ENCODE measurements at places on chromosomes 3 and 15.

DNA sequence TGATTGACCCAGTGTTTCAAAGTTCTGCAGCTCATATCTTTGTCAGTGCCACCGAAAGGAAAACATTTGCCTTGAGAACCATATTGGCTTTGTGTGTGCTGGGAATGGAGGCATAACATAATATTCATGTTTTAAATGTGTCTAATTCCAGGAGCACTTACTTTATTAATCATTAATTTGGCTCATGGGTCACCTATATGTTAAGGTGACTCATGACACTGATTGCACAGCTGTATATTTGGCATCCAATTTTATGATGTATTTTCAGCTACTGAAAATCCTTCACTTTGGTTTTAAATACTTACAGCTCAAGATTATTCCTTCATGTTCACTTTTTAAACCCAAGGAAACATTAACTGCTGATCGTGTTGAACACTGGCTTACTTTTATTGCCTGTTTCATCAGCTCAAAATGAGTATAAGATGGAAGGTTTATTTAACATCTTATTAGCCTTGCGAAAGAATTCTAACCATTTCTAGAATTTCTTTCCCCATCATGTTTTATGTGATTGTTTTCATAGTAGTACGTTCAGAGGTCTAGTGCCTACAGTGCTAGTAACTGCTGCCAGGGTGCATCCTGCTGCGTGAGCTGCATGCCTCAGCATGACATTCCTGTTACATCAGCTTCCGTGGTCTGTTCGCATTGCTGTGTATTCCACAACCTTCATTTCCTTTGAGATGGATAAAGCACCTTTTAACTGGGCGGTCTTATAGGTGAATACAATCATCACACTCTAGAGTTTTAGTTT is 63.7 kb downstream of the LRCH3 start:
- DNase-seq: no peak

DNA sequence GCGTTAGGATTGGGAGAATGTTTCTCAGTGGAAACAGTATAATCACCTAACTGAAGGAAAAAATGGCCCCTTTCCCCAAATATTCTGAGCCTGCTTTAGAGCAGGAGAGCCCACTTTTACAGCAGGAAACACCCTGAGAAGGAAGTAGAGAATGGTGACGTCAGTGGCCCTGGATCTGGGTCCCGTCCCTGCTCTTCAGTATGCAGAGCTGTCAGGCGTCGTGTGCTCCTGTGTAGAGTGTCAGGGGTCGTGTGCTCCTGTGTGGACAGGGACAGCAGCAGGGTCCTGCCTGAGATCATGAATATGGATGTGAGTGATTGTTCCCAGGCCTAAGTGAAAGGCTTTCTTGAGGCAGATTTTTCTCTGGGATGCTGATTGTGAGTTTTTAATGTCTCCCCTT is 45.2 kb downstream of the CGNL1 start:
- no peak for DNase-seq

DNA sequence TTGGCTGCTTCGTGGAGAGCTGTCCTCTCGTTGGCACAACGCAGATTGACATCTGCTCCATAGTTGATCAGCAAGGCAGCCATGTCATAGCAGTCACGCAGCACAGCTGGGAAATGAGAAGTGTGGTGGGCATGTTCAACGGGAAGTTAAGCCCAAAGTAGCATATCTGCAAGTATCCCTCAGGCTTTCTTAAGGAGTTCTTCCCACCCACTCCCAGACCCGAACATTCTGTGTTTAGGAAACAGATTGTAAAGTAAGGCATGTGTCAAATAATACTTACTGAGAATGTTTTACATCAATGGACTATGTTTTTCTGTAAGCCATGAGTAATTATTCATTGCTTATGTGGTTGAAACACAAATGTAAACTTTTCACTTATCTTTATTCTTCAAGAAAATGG is 9.2 kb downstream of the ASB14 start:
- no peak for DNase-seq

- no peak for DNase-seq
Measured at GRCh38 chr3:179455954-179456353, 4.7 kb upstream of the GNB4 start.

DNA sequence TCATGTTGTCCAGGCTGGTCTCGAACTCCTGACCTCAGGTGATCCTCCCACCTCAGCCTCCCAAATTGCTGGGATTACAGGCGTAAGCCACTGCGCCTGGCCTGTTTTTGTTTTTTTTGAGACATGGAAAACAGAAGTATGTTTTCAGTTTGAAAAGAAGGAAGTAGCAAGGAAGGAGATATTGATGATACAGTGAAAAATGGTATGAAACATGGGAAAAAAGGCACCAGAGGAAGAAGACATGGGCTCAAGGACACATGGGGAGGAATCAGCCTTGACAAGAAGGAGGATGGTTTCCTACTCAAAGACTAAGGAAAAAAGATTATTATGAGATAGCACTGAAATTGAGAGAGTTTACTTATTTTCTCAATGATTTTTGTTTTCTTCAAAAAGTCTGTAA is 30.7 kb downstream of the FMN1 start:
- no peak for DNase-seq

DNA sequence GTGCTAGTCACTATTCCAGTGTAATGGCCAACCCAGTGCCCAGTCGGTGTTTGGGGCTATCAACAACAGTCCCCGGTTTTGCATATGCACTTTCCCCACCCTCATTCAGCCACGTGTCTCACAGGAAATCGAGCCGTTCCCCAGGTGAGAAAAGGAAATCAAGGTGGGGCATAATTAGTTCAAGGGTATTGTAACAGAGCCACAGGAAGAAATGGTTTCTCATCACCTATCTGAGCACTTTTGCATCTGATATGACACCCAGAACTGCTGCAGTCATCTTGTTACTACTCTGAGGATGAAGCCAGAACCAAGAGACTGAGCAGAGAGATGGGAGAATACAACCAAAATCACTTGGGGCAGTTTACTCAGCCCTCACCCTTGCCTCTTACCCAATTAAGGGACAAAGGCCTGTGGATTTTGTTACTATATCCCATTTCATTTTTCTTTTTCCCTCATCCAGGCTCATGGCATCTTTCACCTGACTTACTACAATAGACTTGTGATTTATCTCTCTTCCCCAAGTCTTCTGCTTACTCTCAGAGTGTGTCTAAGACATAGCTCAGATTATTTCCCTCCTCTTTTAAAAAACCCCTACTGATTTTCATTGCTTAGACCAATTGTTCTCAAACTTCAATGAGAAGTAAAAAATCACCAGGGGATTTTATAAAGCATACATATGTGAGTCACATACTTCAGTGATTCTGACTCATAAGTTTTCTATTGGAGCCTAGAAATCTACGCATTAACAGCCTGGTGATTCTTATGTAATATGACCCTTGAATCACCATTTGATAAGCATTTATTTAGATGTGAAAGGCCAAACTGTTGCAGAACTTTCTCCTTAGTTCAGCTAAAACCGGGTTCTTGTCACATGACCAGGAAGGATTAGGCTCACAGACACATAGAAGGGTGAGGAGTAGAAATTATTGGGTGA is 40.5 kb downstream of the TRAT1 start:
- peak; percentile 52 for DNase-seq

GRCh38 chr15:49044002-49044401 is 2.2 kb downstream of the SECISBP2L start:
- DNase-seq: no peak

GRCh38 chr15:88586401-88587162 is 34.6 kb upstream of the AEN start:
- no peak for DNase-seq

DNA sequence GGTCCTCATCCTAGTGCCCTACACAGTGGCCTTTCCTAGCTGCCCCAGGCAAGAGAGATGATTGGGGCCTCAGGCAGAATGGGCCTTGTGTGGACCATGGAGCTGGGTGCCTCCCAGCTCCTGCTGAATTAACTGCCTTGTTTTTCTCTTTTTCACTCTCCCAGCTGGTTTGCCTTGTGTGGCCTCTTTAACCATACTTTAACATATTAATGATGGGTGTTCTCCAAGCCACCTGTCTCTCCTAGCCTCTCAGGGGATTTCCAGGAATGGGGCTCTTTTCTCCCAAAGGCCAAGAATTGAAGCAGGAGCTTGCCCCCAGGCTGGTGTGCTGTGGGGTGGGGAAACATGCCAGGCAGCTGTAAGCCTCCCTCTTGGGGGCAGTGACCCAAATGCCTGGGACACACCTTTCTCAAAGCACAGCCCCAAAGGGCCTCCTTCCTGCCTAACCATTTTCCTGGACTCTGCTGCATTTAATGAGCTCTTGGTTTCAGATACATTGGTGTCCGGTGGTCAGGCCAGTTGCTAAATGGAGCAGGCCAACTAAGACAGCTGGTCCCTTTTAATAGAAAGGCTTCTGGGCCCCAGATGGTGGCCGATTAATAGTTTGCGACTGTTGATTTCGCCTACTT is 5.6 kb downstream of the ALPK3 start:
- DNase-seq: no peak

GRCh38 chr3:14915636-14916222 is 31.7 kb upstream of the NR2C2 start:
- peak; percentile 26 for DNase-seq

GRCh38 chr3:8556473-8556869 is 54.8 kb downstream of the LMCD1 start:
- no peak for DNase-seq

DNA sequence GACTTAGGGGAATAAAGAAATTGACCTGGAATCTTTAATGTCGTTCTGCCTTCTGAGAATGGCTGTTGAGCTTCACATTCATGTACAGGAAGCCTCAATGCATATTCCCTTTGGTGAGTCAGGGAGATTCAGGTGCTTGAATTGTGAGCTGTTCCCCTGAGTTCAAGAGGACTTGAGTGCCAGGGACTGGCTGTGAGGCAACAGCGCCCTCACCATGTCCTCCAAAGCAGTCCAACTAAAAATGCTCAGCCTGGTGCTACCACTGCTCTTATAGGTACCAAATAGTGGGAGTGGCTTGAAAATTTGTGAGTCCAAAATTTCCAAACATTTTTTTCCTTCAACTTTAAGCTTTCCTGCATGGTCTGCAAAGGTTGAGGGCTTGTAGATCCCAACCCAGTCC is 54.1 kb downstream of the LEO1 start:
- no peak for DNase-seq

DNA sequence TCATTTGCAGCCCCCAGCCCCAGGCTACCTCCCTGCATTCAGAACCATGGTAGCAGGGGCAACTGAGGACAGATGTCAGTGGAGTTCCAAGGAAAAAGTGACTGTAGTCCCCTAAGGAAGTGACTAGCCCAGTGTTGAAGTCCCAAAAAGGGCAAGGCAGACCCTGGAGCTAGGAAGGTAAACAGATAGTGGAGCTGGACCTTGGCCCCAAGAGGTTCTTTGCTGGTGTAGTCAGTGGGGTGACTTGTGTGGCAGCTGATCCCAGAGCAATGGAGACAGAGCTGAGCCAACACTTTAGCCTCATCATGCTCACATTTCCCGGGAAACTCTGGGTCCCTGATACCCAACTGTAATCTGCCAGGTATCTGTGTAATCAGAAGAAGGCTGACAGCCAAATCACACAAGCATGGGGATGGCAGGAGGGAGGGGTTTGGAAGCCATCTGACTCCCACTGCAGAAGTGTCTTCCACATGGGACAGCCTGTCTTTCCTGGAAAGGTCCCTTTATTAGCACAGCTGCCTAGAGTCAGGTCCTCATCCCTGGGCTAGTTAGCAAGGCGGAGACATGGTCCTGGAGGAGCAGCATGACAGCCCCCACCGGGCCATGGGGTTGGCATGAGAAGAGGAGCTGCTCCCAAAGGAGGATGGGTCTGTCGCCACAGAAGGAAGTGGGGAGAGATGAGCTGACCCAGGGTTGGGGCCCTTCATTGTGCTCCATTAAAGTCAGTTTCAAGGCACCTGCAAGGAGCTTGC is 39.8 kb downstream of the PXYLP1 start:
- no peak for DNase-seq

- DNase-seq: no peak
Measured at GRCh38 chr15:57460208-57460816, 84.0 kb downstream of the CGNL1 start.

DNA sequence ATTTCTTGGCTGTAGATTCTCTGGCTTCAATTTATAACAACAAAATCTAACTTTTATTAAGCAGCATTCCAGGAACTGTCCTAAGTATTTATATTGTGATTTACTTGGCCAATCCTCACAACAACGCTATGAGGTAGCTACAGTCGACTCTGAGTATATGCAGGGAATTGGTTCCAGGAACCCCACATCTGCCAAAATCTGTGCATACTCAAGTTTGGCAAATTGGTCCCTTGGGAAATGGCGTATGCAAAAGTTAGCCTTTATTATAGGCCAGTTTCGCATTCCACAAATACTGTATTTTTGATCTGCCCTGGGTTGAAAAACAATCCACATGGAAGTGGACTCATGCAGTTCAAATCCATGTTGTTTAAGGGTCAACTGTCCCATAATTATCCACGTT is 53.9 kb downstream of the RAP2B start:
- no peak for DNase-seq

DNA sequence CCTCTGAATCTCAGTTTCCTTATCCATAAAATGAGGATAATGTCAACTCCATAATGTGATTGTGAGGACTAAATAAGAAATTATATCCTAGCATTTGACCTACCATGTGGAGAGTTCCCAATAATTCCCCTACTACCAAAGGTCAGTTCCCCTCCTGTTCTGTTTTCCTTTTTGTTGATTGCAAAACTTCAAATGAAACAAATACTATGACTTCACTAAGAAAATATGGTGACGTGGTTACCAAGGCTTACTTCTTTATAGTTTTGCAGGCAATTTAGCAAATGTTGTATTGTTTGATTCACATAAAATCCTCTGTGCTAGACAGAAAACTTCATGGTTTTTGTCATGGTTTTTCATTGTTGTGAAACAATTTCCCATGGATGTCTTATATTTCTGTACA is 153.8 kb upstream of the RORA start:
- DNase-seq: no peak

- DNase-seq: peak; percentile 80
Measured at GRCh38 chr3:66480666-66481065, 20.2 kb downstream of the LRIG1 start.

DNA sequence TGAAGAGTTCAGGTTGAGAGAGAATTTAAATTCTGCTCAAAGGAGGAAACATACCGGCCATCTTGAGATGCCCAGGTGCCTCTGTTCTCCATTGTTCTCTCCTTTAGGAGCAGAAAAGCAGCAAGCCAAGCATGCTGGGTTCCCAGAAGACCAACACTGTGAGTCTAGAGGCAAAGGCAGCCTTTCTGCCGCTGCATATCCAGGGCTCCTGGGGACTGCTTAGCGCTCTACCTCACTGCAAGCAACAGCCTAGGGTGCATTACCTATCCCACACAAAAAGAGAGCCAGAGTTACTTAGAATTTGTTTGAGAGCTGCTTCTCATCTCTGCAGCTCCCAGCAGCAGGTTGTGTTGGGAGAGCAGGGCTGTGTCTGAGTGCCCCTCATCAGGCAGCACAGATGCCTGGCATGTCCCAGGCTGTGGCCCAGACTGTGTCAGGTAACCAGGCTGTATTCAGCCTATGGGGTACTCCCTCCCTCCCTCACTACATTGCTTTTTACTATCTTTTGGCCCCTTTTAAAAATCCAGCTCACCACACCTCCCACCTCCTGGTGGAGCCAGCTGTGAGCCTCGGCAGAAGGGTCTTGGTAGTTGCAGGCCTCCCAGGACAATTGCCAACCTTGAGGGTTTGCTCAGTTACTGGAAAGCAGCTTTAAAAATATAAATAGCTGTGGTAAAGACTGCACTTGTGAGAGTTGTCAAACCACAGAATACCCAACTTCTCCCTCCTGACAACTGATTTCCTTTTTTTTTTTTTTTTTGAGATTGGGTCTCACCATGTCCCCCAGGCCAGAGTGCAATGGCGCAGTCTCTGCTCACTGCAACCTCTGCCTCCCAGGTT is 30.2 kb downstream of the BCL2L10 start:
- DNase-seq: no peak

GRCh38 chr3:100213891-100214573 is 46.8 kb upstream of the TBC1D23 start:
- DNase-seq: no peak

- no peak for DNase-seq
Measured at GRCh38 chr3:32922078-32922477, 29.4 kb upstream of the CCR4 start.
